ENCODE measurements at places on chromosomes 3 and 15.

- no peaks in the 10 kb centered on the region for H3K36me3 ChIP-seq
- H3K4me1 ChIP-seq: no peaks in the 10 kb centered on the region
- no peak overlapping the region for H3K4me3 ChIP-seq
- DNase-seq: no peak
- H3K27ac ChIP-seq: no peak overlapping the region
- no peaks in the 10 kb centered on the region for H3K27me3 ChIP-seq
These were observed 273.2 kb downstream of the MECOM start for GRCh38 chr3:169390271-169390670.

DNA sequence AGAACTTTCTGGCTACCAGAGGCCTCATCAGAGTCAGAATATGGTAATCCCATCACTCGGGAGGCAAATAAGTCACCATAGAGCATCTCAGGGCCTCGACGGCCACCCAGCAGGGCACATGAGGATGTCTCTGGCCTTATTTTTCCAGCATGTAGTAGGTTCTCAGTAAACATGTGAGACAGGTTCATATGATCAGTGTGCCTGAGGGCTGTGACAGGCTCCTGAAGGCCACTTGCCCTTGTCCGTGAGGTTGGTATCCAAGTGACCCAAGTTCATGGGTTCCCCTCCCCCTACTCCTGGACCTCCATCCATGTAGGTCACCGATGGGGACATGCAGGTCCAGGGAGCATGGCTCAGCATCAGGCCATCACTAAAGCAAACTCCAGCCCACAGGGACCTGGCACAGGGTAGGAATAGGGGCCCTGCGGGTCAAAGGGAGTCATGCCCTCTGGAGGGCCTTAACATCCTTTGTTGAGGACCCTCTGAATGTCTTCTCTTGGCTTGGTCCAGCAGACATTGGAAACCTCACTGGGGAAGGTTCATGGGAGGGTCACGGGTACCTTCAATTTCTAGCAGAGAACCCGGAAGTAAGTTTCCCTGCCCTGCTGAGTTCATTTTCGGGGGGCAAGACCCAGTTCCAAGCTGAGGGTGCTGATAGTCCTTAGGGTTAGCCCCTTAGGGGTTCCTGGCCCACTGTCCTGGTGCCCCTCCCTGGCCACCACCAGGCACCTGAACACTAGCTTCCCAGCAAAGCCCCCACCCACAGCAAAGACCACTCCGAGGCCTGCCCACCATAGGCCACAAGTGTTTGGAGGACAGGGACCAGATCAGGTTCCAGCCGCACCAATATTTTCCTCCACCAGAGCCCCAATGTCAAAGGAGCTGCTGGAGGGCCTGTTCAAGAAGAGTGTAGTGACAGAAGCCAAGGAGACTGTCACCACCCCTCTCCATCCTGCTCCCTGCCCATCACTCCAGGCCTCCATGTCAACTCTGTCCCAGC, 61.1 kb downstream of the ZNF445 start:
- H3K27ac ChIP-seq: no peak overlapping the region
- no peaks in the 10 kb centered on the region for H3K36me3 ChIP-seq
- no peak overlapping the region for H3K4me3 ChIP-seq
- H3K27me3 ChIP-seq: no peaks in the 10 kb centered on the region
- no peak for DNase-seq

- H3K4me1 ChIP-seq: no peaks in the 10 kb centered on the region
- no peaks in the 10 kb centered on the region for H3K36me3 ChIP-seq
- H3K27ac ChIP-seq: no peak overlapping the region
- H3K4me3 ChIP-seq: no peak overlapping the region
- no peak for DNase-seq
- H3K27me3 ChIP-seq: no peaks in the 10 kb centered on the region
These were observed 70.5 kb upstream of the ALDH1A3 start for GRCh38 chr15:100809151-100809550.

DNA sequence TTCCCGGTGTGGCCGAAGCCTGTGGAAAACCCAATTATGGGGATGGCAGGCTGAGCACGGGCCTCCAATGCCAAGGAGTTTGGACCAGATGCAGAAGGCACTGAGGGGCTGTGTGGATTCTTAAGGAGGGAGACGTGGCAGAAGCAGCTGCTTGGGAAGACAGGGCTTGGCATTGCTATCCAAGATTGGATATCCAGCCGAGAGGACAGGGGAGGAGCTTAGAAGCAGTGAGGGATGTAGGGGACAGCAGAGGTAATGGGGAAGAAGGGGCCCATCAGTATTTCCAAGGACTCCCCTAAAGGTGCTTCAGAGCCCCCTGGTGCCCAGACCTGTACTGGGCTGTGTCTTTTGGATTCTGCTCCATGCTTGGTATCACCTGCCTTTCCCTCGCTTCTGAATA, 112.8 kb upstream of the TLE3 start:
- H3K36me3 ChIP-seq: no peaks in the 10 kb centered on the region
- DNase-seq: no peak
- H3K27me3 ChIP-seq: peaks cover 4% of the 10 kb centered on the region
- H3K4me1 ChIP-seq: no peaks in the 10 kb centered on the region
- H3K4me3 ChIP-seq: no peak overlapping the region
